Endothelial cell (in vitro differentiated cells): ENCODE measurements at places on chromosomes 7 and 10.

GRCh38 chr7:142556740-142557139, 192.5 kb upstream of the PRSS1 start:
- H3K27ac ChIP-seq, result no peak overlapping the region
- H3K36me3 ChIP-seq, result no peaks in the 10 kb centered on the region
- no peaks in the 10 kb centered on the region for H3K27me3 ChIP-seq

- no peak overlapping the region for H3K4me3 ChIP-seq
- no peaks in the 10 kb centered on the region for H3K4me1 ChIP-seq
- no peaks in the 10 kb centered on the region for H3K27me3 ChIP-seq
- no peak for DNase-seq
Measured at GRCh38 chr7:122339145-122339904, 34.8 kb upstream of the FEZF1 start.

- H3K27me3 ChIP-seq, result peaks cover 13% of the 10 kb centered on the region
- no peak for DNase-seq
- peak overlapping the region; percentile 79 for H3K4me3 ChIP-seq
- peaks cover 6% of the 10 kb centered on the region for H3K4me1 ChIP-seq
Measured at GRCh38 chr7:101155303-101155702, 1.0 kb downstream of the AP1S1 start.

GRCh38 chr7:131827421-131827820, 271.0 kb upstream of the PODXL start:
- no peak overlapping the region for H3K4me3 ChIP-seq
- peaks cover 2% of the 10 kb centered on the region for H3K27me3 ChIP-seq
- no peaks in the 10 kb centered on the region for H3K36me3 ChIP-seq
- H3K27ac ChIP-seq, result no peak overlapping the region
- H3K4me1 ChIP-seq, result peaks cover 18% of the 10 kb centered on the region

GRCh38 chr7:112103246-112103645, 103.0 kb downstream of the DOCK4 start:
- H3K27me3 ChIP-seq, result peaks cover 3% of the 10 kb centered on the region
- H3K4me1 ChIP-seq, result peaks cover 56% of the 10 kb centered on the region

- H3K36me3 ChIP-seq, result peaks cover 8% of the 10 kb centered on the region
- DNase-seq, result no peak
- peaks cover 9% of the 10 kb centered on the region for H3K4me1 ChIP-seq
- no peaks in the 10 kb centered on the region for H3K27me3 ChIP-seq
Measured at GRCh38 chr7:99123571-99124033, 20.3 kb downstream of the SMURF1 start.

DNA sequence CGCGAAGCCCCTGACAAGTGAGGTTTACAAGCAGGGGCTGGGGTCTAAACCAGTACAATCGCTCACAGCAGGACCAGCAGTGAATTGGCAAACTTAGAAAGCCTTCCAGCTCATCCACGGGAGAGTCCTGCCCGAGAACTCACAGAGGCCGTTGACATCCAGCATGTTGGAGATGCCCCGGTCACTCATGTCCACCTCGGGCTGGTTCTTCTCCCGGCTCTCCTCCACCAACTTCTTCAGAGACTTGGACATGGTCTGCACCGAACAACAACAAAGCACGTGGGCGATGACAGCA, 447 bp downstream of the RSU1 start:
- H3K4me1 ChIP-seq, result peaks cover 27% of the 10 kb centered on the region
- H3K36me3 ChIP-seq, result peaks cover 18% of the 10 kb centered on the region
- peak overlapping the region; percentile 76 for H3K27ac ChIP-seq
- H3K27me3 ChIP-seq, result peaks cover 8% of the 10 kb centered on the region

DNA sequence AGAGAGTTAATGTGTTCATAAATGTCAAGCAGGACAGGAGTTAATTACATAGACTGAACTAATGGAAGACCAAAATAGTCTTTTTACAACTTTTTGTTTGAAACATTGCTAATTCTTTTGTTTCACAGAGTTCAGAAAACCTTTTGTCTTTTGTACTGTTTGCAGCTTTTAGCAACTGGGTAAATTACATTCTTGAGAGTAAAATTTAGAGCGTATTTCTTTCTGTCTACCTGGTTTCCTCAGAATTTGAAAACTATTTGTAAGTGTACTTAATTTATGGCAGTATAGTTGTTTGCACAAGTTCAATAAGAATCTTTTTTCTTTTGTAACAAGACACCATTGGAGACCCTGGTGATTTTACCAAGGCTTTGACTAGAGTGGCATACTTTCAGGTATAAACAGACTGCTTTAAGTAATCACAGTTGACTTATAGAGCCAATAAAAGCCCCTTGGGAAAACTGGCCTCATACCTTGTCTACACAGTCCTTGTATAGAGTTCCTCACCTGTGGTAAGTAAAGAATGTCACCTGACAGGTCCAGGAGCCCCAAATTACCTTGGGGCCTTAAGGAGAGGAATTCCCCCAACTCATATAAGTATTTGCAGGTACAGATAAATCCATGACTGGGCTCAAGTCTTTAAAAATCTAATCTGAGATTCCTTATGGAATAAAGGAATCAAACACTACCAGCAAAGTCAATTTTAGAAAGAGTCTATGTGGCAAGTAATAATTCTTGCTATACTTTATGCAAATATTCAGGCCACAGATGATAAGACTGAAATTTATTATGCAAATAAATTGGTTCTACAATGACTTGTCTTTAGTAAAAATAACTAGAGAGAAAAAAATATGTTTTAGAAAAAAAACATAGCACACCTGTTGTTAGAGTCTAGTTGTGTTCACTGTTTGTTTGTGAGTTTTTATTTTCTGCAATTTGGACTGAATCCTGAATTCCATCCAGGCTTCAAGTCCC, 23.6 kb upstream of the CREB3L2 start:
- H3K36me3 ChIP-seq, result no peaks in the 10 kb centered on the region
- no peak overlapping the region for H3K4me3 ChIP-seq
- no peaks in the 10 kb centered on the region for H3K4me1 ChIP-seq
- no peak for DNase-seq
- H3K27ac ChIP-seq, result no peak overlapping the region

DNA sequence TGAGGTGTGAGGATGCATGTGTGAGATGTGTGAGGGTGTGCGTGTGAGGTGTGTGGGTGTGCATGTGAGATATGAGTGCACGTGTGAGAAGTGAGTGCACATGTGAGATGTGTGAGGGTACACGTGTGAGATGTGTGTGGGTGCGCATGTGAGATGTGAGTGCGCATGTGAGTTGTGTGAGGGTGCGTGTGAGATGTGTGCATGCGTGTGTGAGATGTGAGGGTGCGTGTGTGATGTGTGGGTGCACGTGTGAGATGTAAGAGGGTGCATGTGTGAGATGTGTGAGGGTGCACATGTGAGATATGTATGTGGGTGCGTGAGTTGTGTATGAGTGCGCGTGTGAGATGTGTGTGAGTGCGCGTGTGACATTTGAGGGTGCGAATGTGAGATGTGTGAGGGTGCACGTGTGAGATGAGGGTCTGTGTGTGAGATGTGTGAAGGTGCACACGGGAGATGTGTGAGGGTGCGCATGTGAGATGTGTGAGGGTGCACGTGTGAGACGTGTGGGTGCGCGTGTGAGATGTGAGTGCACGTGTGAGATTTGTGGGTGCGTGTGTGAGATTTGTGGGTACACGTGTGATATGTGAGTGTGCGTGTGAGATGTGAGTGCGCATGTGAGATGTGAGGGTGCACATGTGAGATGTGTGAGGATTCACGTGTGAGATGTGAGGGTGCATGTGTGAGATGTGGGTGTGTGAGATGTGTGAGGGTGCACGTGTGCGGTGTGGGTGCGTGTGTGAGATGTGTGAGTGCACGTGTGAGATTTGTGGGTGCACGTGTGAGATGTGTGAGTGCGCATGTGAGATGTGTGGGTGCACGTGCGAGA, 30.5 kb downstream of the PPIF start:
- H3K27ac ChIP-seq, result no peak overlapping the region
- no peak overlapping the region for H3K4me3 ChIP-seq
- H3K36me3 ChIP-seq, result no peaks in the 10 kb centered on the region
- DNase-seq, result no peak
- peaks cover 9% of the 10 kb centered on the region for H3K27me3 ChIP-seq
- peaks cover 2% of the 10 kb centered on the region for H3K4me1 ChIP-seq

GRCh38 chr10:132478341-132479023, 59.1 kb upstream of the INPP5A start:
- peaks cover 8% of the 10 kb centered on the region for H3K27me3 ChIP-seq
- no peaks in the 10 kb centered on the region for H3K36me3 ChIP-seq
- H3K4me3 ChIP-seq, result no peak overlapping the region
- H3K27ac ChIP-seq, result no peak overlapping the region
- DNase-seq, result no peak

GRCh38 chr10:101351477-101351876, 2.5 kb upstream of the BTRC start:
- H3K4me1 ChIP-seq, result peaks cover 9% of the 10 kb centered on the region
- no peak for DNase-seq
- no peak overlapping the region for H3K4me3 ChIP-seq
- H3K36me3 ChIP-seq, result no peaks in the 10 kb centered on the region
- H3K27ac ChIP-seq, result no peak overlapping the region

GRCh38 chr7:21256310-21256877, 171.5 kb upstream of the SP4 start:
- DNase-seq, result peak; percentile 16
- no peaks in the 10 kb centered on the region for H3K27me3 ChIP-seq
- no peak overlapping the region for H3K4me3 ChIP-seq
- no peaks in the 10 kb centered on the region for H3K36me3 ChIP-seq
- no peak overlapping the region for H3K27ac ChIP-seq

DNA sequence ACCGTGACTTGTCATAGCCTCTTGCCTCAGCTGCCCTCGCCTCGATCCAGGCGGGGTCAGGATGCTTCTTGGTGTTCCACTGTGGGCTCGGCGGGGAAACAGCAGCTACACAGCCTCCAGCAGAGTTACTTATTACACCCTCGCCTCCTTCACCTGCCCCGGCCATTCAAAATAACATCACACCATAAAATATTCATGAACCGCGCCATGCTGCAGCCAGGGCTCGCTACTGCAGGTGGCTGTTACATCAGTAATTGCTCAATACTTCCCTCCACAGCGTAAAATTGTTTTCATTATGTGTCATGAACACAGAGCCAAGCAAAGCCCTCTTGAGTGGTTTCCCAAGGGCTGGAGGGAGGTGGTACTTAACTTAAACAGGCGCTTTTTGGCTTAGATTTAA, 241.5 kb upstream of the SP8 start:
- no peaks in the 10 kb centered on the region for H3K27me3 ChIP-seq
- H3K27ac ChIP-seq, result no peak overlapping the region
- no peak for DNase-seq
- no peak overlapping the region for H3K4me3 ChIP-seq
- H3K4me1 ChIP-seq, result no peaks in the 10 kb centered on the region

DNA sequence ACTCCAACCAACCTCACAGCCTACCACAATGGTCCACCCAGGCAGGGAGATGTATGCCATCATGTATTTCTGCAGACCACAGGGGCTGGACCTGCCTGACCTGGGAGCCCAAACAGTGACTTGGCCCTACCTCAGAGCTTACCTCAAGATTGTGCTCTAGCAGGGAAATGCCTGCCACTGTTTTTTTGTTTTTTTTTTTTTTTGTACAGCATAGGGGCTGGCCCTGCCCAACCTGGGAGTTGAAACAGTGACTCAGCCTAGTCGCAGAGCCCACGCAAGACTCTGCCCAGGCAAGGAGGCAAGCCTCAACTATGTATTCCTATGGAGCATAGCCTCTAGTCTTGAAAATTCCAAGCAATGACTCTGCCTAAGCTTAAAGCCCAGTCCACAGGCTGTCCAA, 39.3 kb upstream of the CDK6 start:
- H3K4me1 ChIP-seq, result no peaks in the 10 kb centered on the region
- H3K4me3 ChIP-seq, result no peak overlapping the region
- H3K27me3 ChIP-seq, result no peaks in the 10 kb centered on the region
- H3K36me3 ChIP-seq, result no peaks in the 10 kb centered on the region

- peaks cover 7% of the 10 kb centered on the region for H3K36me3 ChIP-seq
- H3K4me1 ChIP-seq, result no peaks in the 10 kb centered on the region
- H3K27ac ChIP-seq, result no peak overlapping the region
- H3K4me3 ChIP-seq, result no peak overlapping the region
Measured at GRCh38 chr7:68564306-68565135, 1033.8 kb upstream of the AUTS2 start.

- no peaks in the 10 kb centered on the region for H3K27me3 ChIP-seq
- H3K4me1 ChIP-seq, result peaks cover 2% of the 10 kb centered on the region
- no peak for DNase-seq
- H3K27ac ChIP-seq, result no peak overlapping the region
- no peaks in the 10 kb centered on the region for H3K36me3 ChIP-seq
Measured at GRCh38 chr10:218798-219197, 83.5 kb downstream of the ZMYND11 start.

DNA sequence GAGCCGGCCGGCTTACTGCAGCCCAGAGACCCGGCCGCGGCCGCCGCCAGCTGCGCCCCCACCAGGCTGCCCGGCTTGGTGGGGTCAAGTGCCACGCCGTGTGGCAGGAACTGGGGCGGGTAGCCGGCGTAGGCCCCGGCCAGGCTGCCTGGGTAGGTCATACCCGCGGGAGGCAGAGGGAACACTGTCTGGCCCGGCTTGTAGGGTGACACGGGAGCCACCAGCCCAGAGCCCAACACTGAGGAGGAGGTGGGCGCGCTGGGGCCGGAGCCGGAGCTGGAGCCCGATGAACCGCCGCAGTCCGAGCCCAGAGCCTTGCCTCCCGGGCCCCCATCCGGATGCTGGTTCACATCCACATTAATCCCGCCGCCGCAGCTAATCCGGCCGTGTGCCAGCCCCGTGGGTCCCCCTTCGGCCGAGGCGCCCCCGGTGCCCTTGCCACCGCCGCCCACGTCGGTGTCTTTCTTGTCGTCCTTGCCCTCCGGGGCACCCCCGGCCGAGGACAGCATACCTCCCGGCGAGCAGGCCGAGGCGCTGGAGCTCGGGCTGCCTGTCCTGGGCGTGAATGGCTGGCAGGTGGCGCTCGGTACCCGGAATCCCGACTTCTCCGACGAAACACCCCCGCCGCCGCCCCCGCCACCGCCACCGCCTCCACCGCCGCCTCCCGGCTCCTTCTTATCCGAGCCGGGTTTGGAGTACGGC, 2.0 kb downstream of the ZNF503 start:
- H3K36me3 ChIP-seq, result peaks cover 11% of the 10 kb centered on the region
- H3K27ac ChIP-seq, result no peak overlapping the region
- H3K4me1 ChIP-seq, result peaks cover 25% of the 10 kb centered on the region
- H3K4me3 ChIP-seq, result peak overlapping the region; percentile 99
- H3K27me3 ChIP-seq, result peaks cover 28% of the 10 kb centered on the region
- DNase-seq, result peak; percentile 79

- H3K4me1 ChIP-seq, result peaks cover 6% of the 10 kb centered on the region
- peaks cover 7% of the 10 kb centered on the region for H3K27me3 ChIP-seq
- H3K36me3 ChIP-seq, result no peaks in the 10 kb centered on the region
Measured at GRCh38 chr10:48232717-48233447, 41.6 kb downstream of the FRMPD2 start.

GRCh38 chr7:91427051-91427450, 162.8 kb downstream of the FZD1 start:
- H3K4me1 ChIP-seq, result no peaks in the 10 kb centered on the region
- no peaks in the 10 kb centered on the region for H3K36me3 ChIP-seq
- DNase-seq, result no peak
- no peaks in the 10 kb centered on the region for H3K27me3 ChIP-seq

GRCh38 chr10:30553626-30554439, 75.7 kb downstream of the LYZL2 start:
- H3K4me3 ChIP-seq, result no peak overlapping the region
- peak; percentile 45 for DNase-seq
- peaks cover 21% of the 10 kb centered on the region for H3K4me1 ChIP-seq

DNA sequence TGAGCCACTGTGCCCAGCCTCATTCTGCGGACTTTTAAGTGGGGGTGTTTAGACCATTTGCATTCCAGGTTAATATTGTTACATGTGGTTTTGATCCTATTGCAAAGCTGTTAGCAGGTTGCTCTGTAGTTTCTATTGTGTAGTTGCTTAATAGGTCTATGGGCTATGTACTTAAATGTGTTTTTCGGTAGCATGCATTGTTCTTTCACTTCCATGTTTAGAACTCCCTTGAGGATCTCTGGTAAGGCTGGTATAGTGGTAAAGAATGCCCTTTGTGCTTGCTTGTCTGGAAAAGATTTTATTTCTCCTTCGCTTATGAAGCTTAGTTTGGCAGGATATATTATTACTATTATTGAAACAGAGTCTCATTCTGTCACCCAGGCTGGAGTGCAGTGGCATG, 13.4 kb upstream of the LRRD1 start:
- H3K27me3 ChIP-seq, result peaks cover 5% of the 10 kb centered on the region
- H3K36me3 ChIP-seq, result peaks cover 45% of the 10 kb centered on the region
- H3K27ac ChIP-seq, result no peak overlapping the region
